ENCODE measurements at places on chromosomes 6 and 20. TPM values are rescaled to one million over a fixed set of nuclear protein-coding genes. Genes with fewer than 3 reads are reported as not detected.

The OR12D3 gene
- not detected for total RNA-seq

The NFATC2 gene
- total RNA-seq: 0.69 TPM

The RAET1G gene
- 0.59 TPM for total RNA-seq

The UBE2C gene
- total RNA-seq: 43.9 TPM

The ARFGEF2 gene
- total RNA-seq: 28.3 TPM

The C20orf202 gene
- total RNA-seq: not detected

GRCh38 chr6:104118274-104118673, 741.4 kb downstream of the HACE1 start:
- H3K36me3 ChIP-seq: no peaks in the 10 kb centered on the region
- H3K27me3 ChIP-seq: no peaks in the 10 kb centered on the region
- no peak overlapping the region for H3K27ac ChIP-seq

DNA sequence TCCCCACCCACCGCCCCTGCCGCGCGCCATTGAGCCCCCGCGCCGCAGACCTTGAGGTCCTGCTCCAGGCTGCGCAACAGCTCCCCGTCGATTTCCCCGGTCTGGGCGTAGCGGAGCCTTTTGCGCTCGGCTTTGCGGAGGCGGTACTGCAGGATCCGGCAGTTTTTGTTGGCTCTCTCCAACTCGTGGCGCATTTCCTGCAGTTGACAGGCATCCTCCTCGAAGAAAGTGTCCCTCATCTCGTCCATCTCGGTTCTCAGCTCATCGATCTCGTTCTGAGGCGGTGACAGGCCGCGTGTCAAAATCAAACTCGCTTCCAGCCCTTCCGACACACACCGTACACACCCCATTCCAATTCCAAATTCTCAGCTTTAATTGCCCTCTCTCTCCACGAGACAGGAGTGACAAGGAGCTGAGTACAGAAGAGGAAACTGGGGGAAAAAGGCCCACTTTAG, 4.3 kb downstream of the MTCL3 start:
- H3K27me3 ChIP-seq: peaks cover 20% of the 10 kb centered on the region
- DNase-seq: peak; percentile 16
- H3K36me3 ChIP-seq: 0 out of 2 replicates have a peak, but pooled peaks cover 9% of the 10 kb centered on the region
- peaks cover 32% of the 10 kb centered on the region for H3K4me1 ChIP-seq

DNA sequence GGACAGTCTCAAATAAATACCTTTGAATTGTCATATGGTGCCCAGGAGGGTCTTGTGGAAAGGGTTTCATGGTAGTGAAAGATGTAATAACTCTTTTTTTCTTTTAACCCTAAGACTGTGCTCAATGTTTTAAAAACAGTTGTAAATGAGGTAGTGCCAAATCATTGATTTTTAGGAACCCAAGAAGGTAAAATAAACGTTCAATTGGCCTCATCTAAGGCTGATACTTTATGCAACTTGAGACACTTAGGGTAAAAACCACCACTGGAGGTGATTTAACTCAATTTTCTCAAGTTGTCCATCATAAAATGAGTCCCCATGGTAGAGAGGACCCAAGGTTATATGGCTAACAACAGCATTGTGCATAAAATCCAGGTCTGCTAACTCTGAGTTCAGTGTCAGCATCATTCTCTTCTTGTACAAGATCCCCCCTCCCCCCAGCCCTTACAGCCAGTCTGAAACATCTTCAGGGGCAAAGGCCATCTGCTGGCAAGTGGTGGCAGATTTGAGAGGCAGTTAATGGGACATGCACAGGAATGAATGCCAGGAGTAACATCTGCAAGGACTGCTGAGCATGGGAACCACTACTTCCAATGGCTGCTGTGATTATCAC, 244.4 kb downstream of the GMPR start:
- H3K36me3 ChIP-seq: peaks cover 38% of the 10 kb centered on the region
- H3K4me3 ChIP-seq: no peak overlapping the region
- no peaks in the 10 kb centered on the region for H3K4me1 ChIP-seq

DNA sequence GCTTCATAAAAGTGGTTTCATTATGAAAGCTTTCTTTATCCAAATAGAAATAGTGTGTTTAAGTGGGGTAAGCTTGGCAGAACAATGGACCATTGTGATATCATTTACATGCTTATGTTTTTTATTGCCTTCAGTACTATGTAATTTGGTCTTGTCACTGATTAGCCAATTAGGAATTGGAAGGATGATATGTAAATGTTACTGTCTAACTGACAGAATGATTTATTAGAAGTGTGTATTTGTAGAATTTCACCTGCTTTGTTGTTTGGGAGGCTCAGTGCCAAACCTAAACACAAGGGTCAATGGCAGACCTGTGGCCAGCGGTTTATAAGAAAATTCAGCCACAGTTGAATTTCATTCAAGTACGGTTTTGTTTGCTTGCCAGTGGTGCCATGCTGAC, 39.0 kb downstream of the AIG1 start:
- H3K27ac ChIP-seq: no peak overlapping the region
- no peaks in the 10 kb centered on the region for H3K27me3 ChIP-seq
- no peak for DNase-seq
- no peak overlapping the region for H3K4me3 ChIP-seq

DNA sequence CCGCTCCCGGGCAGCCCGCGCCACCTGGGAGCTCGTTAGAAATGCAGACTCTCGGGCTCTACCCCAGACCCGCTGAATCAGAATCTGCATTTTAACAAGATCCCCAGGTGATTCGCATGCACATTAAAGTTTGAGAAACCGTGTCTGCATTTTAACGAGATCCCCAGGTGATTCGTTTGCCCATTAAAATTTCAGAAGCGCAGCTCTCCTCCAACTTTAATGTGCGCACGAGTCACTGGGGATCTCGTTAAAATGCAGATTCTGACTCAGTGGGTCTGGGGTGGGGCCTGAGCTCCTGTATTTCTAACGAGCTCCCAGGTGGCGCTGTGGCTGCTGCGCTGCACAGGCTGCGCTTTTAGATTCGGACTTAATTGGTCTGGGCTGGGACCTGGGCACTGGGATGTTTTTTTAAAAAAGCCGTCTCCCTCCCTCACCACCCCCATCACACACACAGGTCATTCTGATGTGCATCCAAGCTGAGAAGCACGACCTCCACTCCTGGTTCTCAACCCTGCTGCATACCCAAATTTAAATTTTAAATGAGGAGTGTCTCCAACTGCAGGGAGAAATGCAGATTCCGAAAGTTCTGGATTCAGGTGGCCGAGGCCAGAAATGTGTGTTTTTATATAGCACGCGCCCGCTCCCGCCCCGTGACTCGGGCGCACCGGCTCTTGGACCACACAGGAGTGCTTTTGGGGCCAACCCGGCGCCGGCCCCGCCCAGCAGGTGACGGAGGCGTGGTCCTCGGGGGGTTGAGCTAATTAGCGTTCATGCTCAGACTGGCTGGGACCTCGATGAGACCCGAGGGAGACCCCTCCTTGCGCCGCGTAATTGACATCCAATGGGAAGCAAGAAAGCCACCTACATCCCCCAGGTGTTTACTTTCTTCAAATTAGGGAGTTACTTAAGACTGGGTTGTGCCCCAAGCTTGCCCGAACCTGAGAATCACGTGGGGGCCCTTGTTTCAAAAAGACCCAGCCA, 85.8 kb downstream of the ZFP64 start:
- H3K36me3 ChIP-seq: peaks cover 6% of the 10 kb centered on the region
- peaks cover 15% of the 10 kb centered on the region for H3K4me1 ChIP-seq
- H3K4me3 ChIP-seq: peak overlapping the region; percentile 98
- H3K27ac ChIP-seq: peak overlapping the region; percentile 24

- no peak overlapping the region for H3K4me3 ChIP-seq
- DNase-seq: peak; percentile 4
- H3K4me1 ChIP-seq: no peaks in the 10 kb centered on the region
- 0 out of 2 replicates have a peak, but pooled peaks cover 1% of the 10 kb centered on the region for H3K27me3 ChIP-seq
- no peak overlapping the region for H3K27ac ChIP-seq
- no peaks in the 10 kb centered on the region for H3K36me3 ChIP-seq
Observed at GRCh38 chr6:6315660-6316059, 4.8 kb downstream of the F13A1 start.

DNA sequence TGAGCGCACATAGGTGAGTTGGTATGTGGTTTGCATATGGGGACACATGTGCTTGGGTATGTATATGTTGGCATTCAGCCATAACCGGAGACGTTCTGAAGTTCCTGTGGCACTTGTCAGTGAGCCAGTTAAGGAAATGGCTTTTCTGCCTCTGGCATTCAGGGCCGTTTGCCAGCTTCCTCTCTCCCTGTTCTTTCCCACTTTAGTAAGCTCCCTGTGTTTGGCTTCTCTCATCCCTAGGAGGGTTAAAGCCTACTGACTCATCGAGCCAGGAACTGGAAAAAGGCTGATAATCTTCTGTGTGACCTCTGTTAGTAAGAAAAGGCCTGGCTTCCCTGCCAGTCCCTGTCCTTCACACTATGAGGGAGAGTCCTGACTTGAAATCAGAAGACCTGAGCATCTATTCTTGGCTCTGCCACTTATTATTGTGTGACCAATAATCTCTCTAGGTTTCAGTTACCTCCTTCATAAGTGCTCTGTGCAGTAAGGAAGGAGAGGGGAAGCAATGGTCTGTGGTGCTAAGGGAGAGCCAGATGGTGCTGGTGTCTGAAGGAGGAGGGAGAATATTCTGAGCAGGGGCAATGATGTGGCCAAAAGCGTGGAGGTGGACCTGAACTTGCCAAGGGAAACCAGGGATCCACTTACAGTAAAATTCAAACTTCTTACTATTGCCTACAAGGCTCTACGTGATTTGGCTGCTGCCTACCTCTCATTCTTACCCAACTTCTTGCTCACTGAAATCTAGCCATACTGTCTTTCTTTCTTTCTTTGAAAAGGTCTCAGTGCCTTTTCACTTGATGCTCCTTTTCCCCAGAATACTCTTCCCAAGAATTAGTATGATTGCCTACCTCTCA, 31.4 kb downstream of the ACSS2 start:
- peaks cover 5% of the 10 kb centered on the region for H3K36me3 ChIP-seq
- H3K27me3 ChIP-seq: no peaks in the 10 kb centered on the region
- peak overlapping the region; percentile 88 for H3K27ac ChIP-seq
- DNase-seq: peak; percentile 91
- peaks cover 24% of the 10 kb centered on the region for H3K4me1 ChIP-seq
- peak overlapping the region; percentile 53 for H3K4me3 ChIP-seq

DNA sequence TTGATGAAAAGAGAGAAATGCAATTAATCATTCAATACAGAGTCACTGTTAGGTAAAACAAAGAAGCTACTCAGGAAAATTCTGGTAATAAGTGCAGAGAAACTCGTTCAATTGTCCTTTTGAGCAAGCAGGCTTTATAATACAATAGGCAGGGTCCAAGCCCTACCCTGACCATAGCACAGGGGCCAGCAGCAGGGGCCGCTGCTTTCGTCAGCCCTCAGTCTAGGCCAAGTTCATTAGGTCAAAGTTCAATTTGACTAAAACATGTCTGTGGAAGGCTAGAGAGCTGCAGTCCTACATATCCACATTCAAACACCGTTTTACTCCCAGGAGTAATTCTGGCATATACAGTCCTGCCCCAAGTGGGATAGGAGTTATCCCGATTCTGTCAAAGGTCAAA, 94.6 kb downstream of the BCAS1 start:
- no peak overlapping the region for H3K27ac ChIP-seq
- H3K27me3 ChIP-seq: peaks cover 5% of the 10 kb centered on the region
- H3K4me3 ChIP-seq: no peak overlapping the region
- DNase-seq: no peak

GRCh38 chr6:12962987-12963386, 246.4 kb downstream of the PHACTR1 start:
- H3K27me3 ChIP-seq: no peaks in the 10 kb centered on the region
- H3K27ac ChIP-seq: peak overlapping the region; percentile 82
- H3K36me3 ChIP-seq: no peaks in the 10 kb centered on the region
- DNase-seq: peak; percentile 40
- peaks cover 52% of the 10 kb centered on the region for H3K4me1 ChIP-seq

DNA sequence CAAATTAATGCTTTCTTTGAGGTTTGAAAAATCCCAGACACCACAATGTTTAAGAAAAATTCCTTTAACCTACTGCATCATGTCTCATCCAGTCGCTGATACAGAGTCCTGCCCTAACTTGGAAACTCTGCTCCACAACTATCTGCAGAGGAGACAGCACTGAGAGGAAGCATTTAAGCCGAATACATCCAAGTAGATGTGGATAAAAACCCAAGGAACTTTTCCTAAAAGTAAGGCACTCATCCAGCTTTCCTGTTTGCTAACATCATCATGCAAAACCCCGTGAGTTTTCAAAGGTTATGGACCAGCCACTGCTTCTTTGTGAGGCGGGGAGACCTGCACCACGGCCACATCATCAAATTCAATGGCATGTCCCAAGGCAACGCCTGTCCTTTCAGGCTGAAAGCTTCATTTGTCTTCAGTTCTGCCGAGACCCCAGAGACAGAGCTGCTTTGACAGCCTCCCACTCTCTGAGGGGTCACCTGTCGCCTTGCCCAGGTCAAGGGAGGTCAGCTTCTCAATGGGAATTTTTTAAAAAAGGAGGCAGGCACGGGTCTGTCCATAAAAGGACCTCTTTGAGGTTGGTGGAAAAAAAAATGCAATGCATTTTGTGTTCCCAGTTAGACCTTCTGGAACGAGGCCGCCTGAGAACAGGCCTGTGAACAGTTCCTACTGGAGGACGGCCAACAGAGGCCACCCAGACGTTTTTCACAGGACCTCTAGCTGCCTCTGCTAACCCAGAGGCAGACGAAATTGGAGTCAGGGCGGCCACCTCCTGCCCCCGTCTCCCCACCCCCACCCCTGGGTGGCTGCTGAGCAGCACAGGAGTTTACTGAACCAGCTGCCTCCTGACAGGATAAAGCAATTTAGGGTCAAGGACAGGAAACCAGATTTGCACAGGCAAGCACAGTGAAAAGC, 142.5 kb upstream of the HDDC2 start:
- H3K27me3 ChIP-seq: no peaks in the 10 kb centered on the region
- no peak overlapping the region for H3K27ac ChIP-seq
- H3K4me1 ChIP-seq: no peaks in the 10 kb centered on the region
- DNase-seq: no peak
- no peaks in the 10 kb centered on the region for H3K36me3 ChIP-seq

DNA sequence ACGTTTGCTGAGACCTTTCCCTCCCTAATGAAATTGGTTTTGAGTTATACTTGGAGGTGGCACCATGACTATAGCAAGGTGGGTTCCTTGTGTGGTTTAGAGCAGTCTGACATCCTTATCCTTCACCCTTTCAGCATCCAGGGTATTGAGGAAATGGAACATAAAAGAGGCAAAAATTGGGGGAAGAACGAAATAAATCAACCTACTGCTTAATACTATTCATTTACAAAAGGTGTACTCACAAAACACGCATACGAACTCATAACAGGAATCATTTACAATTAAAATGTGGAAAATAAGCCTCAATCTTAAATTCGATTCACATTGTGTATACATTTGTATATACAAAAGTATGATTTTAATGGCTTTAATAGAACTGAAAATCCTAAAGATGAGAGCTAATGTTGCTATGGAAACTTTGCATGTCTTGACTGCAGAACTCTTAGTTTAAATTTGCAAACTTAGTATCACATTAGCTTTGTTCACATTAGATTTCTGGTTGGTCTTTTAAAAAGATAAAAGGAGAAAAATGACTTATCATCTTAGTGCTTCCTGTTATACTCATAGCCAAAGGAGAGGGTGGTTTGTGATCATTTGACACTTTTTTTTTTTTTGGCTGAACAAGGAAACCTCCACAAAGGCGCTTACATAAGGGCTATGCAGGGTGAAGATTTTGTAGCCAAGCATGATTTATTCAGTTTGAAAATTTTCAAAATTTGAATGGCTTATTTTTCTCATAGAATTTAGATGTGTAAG, 76.1 kb upstream of the ATXN1 start:
- peaks cover 41% of the 10 kb centered on the region for H3K4me1 ChIP-seq
- H3K36me3 ChIP-seq: no peaks in the 10 kb centered on the region
- H3K27ac ChIP-seq: peak overlapping the region; percentile 90
- DNase-seq: no peak

GRCh38 chr6:4322134-4322845, 186.9 kb upstream of the ECI2 start:
- no peak overlapping the region for H3K4me3 ChIP-seq
- H3K4me1 ChIP-seq: peaks cover 60% of the 10 kb centered on the region
- no peaks in the 10 kb centered on the region for H3K27me3 ChIP-seq
- no peaks in the 10 kb centered on the region for H3K36me3 ChIP-seq

- no peaks in the 10 kb centered on the region for H3K4me1 ChIP-seq
- no peak overlapping the region for H3K27ac ChIP-seq
- H3K27me3 ChIP-seq: no peaks in the 10 kb centered on the region
- H3K36me3 ChIP-seq: no peaks in the 10 kb centered on the region
Observed at GRCh38 chr20:12175538-12175937, 257.8 kb downstream of the BTBD3 start.

Measured in HFFc6 (cell line).